NCI-H526 (cell line): ENCODE measurements at places on chromosomes 12 and 14.

DNA sequence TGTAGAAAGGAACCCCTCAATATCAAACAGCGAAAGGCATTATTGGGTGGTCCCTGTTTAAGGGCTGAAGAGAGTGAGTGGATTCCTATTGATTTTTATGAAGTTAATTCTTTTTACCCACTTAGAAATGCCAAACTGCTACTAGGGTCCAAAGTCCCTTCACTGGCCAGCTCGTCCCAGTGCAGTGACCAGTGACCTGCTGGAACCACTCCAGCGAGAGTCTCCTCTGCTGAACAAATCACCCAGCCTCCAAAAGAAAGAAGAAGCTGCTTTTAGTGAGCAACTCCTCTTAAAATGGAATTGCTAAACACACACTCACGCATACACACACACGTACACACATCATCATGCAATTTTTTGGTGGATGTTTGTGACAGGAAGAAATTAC, 198.2 kb upstream of the PLEKHG7 start:
- no peak for DNase-seq

GRCh38 chr12:123105211-123105826, 45.6 kb downstream of the PITPNM2 start:
- DNase-seq: no peak

- DNase-seq: no peak
Observed at GRCh38 chr14:54564071-54564867, 2.7 kb upstream of the SAMD4A start.

DNA sequence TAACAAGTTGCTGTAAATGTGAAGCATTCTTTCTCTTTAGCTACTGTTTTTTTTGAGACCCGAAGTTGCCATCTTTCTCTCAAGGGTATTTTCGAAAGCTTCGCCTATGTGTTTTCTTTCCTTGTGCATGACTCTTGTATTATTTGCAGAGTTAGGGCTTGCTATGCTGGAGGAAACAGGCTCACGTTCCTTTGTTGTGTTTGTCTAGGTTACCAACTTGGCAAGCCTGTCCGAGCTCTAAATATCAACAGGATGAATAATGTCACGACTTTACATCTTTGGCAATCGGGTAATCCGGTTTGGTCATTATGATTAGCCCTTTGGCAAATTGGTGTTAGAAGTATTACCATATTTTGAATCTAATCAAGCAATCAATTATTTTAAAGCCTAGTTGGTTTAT, 15.9 kb upstream of the ATP6V0A2 start:
- no peak for DNase-seq
